OCI-LY7 (cell line): ENCODE measurements at places on chromosomes 12 and 14.
A peak's percentile ranks its signal among the peaks of the same experiment; 100 is the strongest.

GRCh38 chr12:8698879-8699278 is 1.1 kb downstream of the RIMKLB start:
- DNase-seq, result no peak

- peak; percentile 3 for DNase-seq
These were observed 30.6 kb upstream of the PTPRQ start for GRCh38 chr12:80413462-80413861.

- peak; percentile 90 for DNase-seq
These were observed 21.9 kb upstream of the ZFP36L1 start for GRCh38 chr14:68814539-68815297.

DNA sequence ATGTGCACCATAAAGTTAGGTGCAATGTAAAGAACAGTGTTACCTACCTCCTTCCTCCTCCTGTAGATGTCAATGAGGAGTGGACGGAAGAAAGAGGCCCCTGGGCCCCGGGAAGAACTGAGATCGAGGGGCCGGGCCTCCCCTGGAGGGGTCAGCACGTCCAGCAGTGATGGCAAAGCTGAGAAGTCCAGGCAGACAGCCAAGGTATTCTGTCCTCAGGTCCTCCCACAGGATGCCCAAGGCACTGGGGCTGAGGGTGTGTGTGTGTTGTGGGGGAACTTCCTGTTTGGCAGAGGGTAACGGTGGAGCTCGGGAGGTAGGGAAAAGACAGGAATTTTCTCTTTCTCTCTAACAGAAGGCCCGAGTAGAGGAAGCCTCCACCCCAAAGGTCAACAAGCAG is 6.4 kb downstream of the ATN1 start:
- no peak for DNase-seq

DNA sequence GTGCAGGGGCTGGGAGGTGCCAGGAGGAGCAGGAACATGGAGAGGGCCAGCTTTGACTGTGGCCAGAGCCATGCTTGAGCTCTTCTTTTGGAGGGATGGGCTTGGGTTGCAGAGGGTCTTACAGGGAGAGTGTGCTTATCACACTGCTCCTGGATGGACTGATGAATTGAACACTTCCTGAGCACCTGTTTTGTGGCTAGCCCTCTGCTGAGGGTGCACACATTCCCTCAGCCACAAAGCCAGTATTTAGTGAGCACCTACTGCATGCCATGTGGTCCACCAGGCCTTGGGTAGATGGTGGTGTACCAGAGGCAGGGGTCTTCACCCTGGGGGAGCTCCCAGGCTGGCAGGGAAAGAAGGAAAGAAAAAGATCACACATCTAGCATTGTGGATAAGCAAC is 118.9 kb downstream of the SLC25A47 start:
- DNase-seq, result no peak

GRCh38 chr12:72631926-72632685 is 359.9 kb downstream of the TRHDE start:
- DNase-seq, result no peak

GRCh38 chr12:6667559-6668210 is 4.8 kb upstream of the ING4 start:
- peak; percentile 68 for DNase-seq

DNA sequence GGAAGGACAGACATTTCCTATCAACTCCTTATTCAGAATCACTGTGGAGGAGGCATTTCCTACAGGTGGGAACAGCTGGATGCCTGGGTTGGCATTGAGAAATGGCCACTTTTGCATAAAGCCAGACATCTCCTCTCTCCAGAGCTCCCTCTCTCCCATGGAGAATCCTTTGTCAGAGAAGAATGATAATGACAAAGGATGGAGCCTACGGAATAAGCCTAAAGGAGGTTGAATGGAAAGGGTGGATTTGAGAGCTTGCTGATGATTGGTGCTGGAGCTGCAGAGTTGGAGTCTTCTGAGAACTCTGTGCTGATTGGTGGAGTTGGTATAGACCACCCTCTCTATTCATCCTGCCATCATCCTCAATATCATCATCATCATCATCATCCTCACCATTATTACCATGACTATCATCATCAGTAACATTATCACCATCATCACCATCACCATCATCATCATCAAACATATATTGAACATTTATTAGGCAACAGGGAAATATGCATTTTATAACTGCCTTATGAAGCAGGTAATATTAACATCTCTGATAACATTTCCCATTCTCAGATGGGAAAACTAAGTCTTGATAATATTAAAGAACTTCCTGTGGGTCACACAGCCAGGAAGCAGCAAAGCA is 89.2 kb upstream of the HSPB8 start:
- DNase-seq, result no peak
